ENCODE measurements at places on chromosomes 4 and X.

GRCh38 chrX:20309806-20310205, 43.1 kb upstream of the RPS6KA3 start:
- no peak for DNase-seq

GRCh38 chr4:14716691-14717090, 285.6 kb upstream of the CPEB2 start:
- no peak for DNase-seq

GRCh38 chr4:48224606-48225005, 45.0 kb downstream of the TEC start:
- DNase-seq: no peak

GRCh38 chrX:154056770-154057241, 37.1 kb upstream of the IRAK1 start:
- peak; percentile 79 for DNase-seq

DNA sequence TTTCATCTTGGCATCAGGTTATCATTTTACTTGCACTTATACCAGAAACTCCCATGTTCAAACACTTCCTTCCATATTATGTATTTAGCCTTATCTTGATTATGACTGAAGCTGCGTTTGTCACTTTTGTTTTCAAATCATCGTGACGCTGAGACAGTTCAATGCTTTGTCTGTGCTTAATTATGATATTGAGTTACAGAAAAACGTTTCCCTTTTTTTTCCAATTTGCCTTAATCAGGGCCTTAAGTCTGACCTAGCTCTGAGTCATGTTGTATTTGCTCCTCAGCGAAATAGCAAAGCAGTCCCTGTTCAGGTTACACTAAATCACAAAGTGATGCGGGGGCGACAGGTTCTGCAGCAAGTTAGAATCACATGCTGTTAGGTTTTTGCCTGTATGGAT, 254.7 kb downstream of the AFF2 start:
- DNase-seq: no peak

GRCh38 chr4:143291314-143291713, 45.4 kb upstream of the GAB1 start:
- no peak for DNase-seq

DNA sequence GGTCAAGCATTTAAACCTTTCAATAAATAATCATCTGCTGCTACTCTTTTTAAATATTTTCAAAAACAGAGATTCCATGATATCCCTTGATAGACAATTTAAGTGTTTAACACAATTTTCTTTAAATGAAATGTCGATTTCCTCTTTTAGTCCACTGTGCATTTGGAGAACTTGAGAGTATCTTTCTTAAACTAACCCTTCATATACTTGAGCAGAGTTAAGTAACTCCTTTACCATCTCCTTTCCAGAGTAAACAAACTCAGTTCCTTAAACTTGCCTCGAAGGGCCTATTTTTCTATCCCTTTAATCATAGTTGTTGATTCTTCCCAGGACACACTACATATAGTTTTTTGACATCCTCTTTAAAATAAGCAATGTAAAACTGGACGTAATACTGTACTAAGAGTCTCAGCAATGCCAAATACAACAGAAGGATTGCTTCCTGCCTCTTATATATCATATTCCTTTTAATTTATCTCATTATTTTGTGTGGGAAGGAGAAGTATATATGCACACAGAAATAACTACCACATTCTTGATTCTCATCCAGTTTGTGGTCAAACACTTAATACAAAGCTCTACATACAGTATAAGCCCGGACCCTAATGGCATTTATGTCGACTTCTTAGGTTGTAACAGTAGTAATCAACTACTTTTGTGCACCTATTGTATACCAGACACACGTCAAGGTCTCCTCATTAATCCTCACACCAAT, 22.8 kb downstream of the RAB28 start:
- DNase-seq: no peak

DNA sequence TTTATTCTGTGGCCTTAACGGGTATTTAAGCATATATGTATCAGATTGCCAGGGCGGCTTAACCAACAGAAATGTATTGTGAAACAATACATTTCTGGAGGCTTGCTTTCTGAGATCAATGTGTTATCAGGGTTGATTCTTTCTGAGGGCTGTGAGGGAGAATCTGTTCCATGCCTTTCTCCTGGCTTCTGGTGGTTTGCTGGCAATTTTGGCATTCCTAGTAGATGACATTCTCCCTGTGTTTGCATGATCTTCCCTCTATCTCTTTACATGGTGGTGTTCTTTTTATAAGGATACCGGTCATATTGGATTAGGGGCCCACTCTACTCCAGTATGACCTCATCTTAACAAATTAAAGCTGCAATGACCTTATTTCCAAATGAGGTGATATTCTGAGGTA, 16.9 kb upstream of the CEP135 start:
- DNase-seq: no peak

- no peak for DNase-seq
Observed at GRCh38 chr4:11632483-11632882, 203.8 kb upstream of the HS3ST1 start.

- peak; percentile 10 for DNase-seq
Observed at GRCh38 chr4:143335979-143336780, 496 bp upstream of the GAB1 start.

- no peak for DNase-seq
Observed at GRCh38 chrX:2576793-2577192, 76.0 kb upstream of the DHRSX start.

DNA sequence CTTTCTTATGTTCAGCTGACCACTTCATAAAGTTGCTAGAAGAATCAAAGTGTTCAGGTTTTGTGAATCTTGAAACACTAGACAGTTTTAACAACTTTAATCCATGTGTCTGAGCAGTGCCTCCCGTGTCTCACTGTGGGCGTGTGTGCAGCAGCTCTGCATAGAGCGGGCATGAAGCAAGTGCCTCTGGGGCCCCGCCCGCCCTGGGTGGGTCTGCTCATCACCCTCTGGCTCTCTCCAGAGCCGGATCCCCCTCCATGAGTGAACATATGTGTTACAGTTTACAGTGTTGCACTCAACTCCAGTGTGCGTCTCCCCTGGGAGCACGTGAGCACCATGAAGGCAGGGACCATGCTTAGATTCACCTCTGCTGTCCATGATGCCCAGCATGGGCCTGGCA, 37.6 kb upstream of the CRMP1 start:
- DNase-seq: no peak

- peak; percentile 51 for DNase-seq
Observed at GRCh38 chr4:81471588-81472280, at the start of gene RASGEF1B. Gene RASGEF1B, minus strand, starts transcription at chr4:81471907. Its CDS starts 12,399 bp downstream, at chr4:81459508.

GRCh38 chrX:108438110-108438623, at the start of gene COL4A6:
Gene COL4A6, minus strand, starts transcription at chrX:108438422. Its CDS starts 226 bp downstream, at chrX:108438196.
- no peak for DNase-seq

GRCh38 chr4:121138039-121138825, 25.9 kb downstream of the TNIP3 start:
- no peak for DNase-seq

- DNase-seq: no peak
Observed at GRCh38 chr4:152665691-152666395, 14.0 kb downstream of the TMEM154 start.
